ENCODE measurements at places on chromosomes 11 and 22.

DNA sequence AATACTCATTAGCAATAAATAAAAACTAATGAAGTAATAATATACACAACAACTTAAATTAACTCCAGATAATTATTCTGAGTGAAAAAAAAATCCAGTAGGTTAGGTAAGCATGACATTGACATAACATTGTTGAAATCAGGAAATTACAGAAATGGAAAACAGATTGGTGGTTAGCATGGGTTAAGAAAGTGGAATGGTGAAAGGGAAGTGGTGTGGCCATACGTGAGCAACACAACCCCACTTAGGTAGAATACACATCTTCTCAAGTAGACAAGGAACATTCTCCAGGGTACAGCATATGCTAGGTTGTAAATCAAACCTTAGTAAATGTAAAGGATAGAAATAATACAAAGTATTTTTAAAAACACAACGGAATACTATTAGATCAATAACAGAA is 30.2 kb upstream of the CLTCL1 start:
- no peak for DNase-seq

GRCh38 chr22:19108807-19109197 is 13.4 kb downstream of the DGCR2 start:
- no peak for DNase-seq

DNA sequence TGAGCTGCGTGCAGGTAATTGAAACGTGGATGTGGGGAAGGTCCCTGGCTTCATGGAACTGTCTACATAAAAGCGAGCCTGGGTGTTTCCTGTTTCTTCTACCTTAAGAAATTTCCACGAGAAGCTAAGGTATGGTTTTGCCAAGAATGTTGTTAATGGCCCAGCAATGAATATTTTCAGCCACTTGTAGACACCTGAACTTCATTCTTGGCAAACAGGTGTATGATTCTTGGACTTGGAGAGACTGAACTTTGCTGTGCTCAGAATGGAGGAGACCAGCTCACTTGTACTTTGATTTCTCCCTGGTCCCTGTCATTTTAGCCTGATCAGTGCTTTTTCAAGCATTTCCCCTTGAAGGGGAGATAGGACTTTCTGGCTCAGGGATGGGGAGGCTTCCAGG is 20.8 kb downstream of the LRP5 start:
- DNase-seq = no peak

- no peak for DNase-seq
Observed at GRCh38 chr11:124759266-124760204, 2.6 kb downstream of the ESAM start.

- DNase-seq = no peak
Observed at GRCh38 chr22:19723232-19723982, at the start of gene GP1BB. GP1BB (plus strand) TSS chr22:19723539; CDS start chr22:19723570, 31 bp downstream.

DNA sequence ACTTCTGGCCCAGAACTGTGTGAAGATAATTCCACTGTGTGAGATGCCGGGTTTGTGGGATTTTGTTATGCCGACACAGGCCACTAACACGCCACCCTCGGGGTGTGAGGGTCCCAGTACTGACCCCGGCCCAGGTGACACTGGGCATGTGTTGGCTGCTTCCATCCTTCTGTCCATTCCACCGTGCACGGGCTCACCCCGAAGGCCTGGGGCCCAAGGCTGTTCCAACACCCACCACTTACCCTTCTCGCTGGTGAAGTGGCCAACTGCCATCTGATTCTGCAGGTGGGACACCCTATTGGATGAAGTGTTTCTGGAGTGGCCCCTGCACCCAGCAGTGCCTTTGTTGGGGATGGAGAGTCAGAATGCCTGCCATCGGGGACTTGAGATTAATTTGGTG is 1307.5 kb downstream of the BRD1 start:
- no peak for DNase-seq

- no peak for DNase-seq
Observed at GRCh38 chr11:123576082-123576481, 78.3 kb downstream of the SCN3B start.

GRCh38 chr11:36046932-36047331 is 103.1 kb downstream of the LDLRAD3 start:
- no peak for DNase-seq

- DNase-seq = no peak
Observed at GRCh38 chr22:48772286-48772907, 1055.3 kb downstream of the BRD1 start.

GRCh38 chr22:21587803-21588611 is 20.5 kb downstream of the UBE2L3 start:
- DNase-seq = no peak

GRCh38 chr22:29260031-29260560 is 7.7 kb downstream of the RHBDD3 start:
- DNase-seq = no peak

GRCh38 chr11:63813563-63814382 is 517 bp downstream of the SPINDOC start:
- DNase-seq = peak; percentile 24

DNA sequence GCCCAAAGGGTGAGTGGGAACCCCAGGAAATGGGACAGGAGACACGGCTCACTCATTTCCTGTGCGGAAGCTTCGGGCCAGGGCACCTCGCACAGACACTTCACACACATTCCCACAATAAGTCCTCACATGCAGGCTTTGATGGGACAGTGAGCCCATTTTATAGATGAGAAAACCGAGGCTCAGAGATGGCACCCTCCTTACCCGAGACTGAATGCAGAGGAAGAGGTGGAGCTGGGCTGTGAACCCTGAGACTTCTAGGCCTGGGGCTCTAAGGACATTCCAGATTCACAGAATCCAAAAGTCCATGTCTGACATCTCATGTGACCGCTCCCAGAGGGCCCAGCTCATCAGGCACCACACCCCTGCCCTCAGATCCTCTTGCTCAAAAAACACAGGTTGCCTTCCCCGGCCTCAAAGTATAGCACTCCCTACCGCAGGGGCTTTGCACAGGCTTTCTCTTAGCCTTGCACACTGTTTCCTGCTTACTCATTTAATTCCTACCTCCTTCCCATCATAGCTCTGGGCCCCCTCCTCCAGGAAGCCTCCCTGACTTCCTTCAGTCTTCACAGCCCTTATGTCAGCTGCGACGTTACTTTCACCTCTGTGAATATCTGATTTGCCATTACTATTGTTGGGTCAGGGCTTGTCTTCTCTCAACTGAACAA is 57.1 kb upstream of the TCF20 start:
- DNase-seq = no peak

- DNase-seq = no peak
Observed at GRCh38 chr22:35317680-35318290, 18.1 kb downstream of the TOM1 start.

DNA sequence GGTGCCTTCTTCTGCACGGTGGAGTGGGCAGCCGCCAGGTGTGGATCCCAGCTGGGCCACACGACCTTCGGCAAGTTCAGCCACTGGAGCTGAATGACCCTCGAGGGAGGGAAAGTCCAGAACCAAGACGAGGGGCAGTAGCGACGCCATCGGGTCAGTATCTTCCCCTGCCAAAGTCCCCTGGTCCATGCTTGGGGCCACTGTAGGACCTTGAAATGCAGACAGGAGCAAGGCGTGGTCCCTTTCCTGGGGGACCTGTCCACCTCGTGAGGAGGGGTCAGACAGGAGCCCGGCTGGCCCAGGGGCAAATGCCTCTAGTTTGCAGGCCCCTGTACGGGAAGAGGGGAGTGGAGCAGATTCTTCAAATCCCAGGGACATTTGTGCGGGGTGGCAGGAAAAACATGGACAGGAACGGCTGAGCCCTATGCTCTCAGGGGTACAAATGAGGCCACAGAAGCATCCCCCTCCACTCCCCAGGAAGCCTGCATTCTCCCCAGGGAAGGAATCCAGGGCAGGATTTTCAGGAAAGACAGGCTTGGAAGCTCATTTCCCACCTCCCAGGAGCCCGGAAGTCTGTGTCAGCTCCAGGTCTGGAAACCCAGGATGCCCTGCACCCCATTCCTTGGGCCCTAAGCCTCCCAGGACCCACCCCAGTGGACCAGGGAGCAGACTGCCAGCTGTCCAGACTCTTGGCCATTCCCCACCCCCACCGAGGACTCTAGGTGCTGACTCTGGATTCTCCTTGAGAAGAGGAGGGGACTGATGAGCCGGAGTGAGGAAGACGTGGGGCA is 6.6 kb downstream of the SHANK2 start:
- DNase-seq = no peak

DNA sequence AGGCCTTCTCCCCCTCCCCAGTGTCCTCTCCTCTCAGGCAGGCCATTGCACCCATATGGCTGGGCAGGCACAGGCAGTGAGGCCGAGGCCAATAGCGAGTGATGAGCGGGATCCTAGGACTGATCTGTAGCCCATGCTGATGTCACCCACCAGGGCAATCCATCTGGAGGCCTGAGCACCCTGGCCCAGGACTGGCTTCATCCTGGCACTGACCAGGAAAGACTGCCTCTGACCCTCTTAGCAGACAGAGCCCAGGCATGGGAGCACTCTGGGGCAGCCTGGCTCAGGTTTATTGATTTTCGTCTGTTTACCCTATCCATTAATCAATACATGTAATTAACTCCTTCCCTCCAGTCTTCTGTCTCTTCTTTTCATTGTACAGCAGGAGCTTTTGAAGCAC is 5.1 kb upstream of the TIRAP start:
- DNase-seq = no peak

- DNase-seq = no peak
Observed at GRCh38 chr22:24965822-24966626, 13.5 kb downstream of the KIAA1671 start.

- peak; percentile 95 for DNase-seq
Observed at GRCh38 chr11:66616379-66617154, at the start of gene RBM14. RBM14 (plus strand) TSS chr11:66616630; CDS start chr11:66616721, 91 bp downstream.

- DNase-seq = peak; percentile 92
Observed at GRCh38 chr11:64856382-64857227, 12.2 kb upstream of the CDC42BPG start.

GRCh38 chr11:116413301-116414242 is 359.2 kb downstream of the BUD13 start:
- DNase-seq = no peak

DNA sequence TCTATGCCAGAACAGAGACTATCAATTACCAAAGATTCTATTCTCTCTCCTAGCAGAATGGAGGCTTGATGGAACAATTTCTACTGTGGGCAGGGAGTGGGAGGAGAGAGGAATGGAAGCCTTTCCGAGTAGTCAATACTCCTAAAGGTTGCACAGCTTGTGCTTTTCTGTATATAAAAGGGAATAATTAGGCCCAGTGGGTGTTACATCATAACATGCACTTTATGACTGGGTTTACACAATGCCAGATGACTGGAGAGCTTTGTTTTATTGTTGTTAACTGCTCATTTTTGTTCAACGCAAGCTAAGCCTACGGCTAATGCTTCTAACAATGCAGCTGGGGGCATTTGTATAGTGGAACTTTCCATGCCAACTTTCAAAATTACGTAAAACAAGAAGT is 2237.9 kb upstream of the RAG2 start:
- no peak for DNase-seq

DNA sequence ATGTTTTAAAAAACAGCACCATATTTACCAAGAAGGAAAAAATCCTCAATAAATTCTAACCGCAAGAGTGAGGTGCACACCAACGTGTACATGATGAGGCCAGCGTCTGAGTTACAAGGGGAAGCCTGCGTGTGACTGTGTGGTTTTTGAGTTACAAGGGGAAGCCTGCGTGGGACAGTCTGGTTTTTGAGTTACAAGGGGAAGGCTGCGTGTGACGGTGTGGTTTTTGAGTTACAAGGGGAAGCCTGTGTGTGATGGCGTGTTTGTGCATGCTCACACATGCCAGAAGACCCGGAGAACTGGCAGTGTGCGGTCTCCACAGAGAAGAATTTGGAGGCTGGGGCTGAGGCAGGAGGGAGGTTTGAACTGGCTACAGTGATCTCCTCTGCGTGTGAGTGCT is 1376.4 kb downstream of the TBC1D22A start:
- no peak for DNase-seq

GRCh38 chr11:72705442-72706365 is 31.5 kb upstream of the PDE2A start:
- no peak for DNase-seq

- DNase-seq = no peak
Observed at GRCh38 chr11:104534278-104534677, 364.0 kb downstream of the CASP12 start.

GRCh38 chr11:94717667-94718066 is 50.5 kb upstream of the AMOTL1 start:
- no peak for DNase-seq

DNA sequence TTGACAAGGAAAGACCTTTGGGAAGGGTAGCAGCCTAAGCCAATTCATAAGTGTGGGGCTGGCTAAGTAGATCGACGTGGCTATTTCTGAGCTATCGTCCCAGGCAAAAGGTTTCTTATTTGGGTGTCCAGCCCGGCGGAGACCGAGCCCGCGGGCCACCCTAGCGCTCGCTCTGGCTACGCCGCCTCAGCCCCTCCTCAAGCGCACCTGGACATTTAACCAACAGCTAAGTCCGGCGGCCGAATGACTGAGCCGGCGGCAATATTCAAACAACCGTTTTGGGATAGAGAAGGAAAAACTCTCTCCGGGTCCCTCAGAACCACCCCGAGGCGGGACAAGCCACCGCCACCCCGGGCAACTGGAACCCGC is 457 bp downstream of the RNF141 start:
- no peak for DNase-seq

- no peak for DNase-seq
Observed at GRCh38 chr11:118193910-118194566, 17.6 kb upstream of the SCN2B start.

GRCh38 chr11:14300661-14301304 is 58.2 kb downstream of the RRAS2 start:
- DNase-seq = peak; percentile 68

GRCh38 chr11:111691741-111692140 is 74.4 kb downstream of the PPP2R1B start:
- no peak for DNase-seq

GRCh38 chr11:125740617-125741016 is 5.5 kb upstream of the PATE1 start:
- DNase-seq = no peak

GRCh38 chr11:43575913-43576310 is 104.6 kb upstream of the HSD17B12 start:
- DNase-seq = no peak

GRCh38 chr11:68142441-68143309 is 21.5 kb upstream of the CHKA start:
- no peak for DNase-seq

GRCh38 chr11:35671396-35672127 is 9.0 kb downstream of the TRIM44 start:
- DNase-seq = no peak

- no peak for DNase-seq
Observed at GRCh38 chr11:102915044-102915375, 40.2 kb upstream of the MMP12 start.

DNA sequence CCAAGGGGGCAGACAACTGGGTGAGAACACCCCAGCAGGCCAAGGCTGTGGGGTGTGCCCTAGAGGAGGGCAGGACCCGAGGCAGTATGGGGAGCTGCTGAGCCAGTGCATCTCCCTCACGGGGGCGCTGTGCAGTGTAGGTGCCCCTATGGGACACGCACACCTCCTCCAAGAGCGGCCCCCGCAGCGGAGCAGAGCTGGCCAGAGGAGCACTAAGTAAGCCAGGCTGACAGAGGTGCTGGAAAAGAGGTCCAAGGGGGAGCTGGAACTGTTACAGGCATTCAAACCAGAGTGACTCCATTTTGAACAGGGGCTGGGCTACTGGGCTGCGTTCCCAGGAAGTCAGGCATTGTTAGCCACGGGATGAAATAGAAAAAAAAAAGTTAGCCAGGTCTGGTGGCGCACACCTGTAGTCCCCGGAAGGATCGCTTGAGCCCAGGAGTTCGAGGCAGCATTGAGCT is 41.8 kb downstream of the TST start:
- no peak for DNase-seq

Measured in SW 1271 (cell line).